NCI-H524 (cell line): ENCODE measurements at places on chromosomes 5 and 9.

DNA sequence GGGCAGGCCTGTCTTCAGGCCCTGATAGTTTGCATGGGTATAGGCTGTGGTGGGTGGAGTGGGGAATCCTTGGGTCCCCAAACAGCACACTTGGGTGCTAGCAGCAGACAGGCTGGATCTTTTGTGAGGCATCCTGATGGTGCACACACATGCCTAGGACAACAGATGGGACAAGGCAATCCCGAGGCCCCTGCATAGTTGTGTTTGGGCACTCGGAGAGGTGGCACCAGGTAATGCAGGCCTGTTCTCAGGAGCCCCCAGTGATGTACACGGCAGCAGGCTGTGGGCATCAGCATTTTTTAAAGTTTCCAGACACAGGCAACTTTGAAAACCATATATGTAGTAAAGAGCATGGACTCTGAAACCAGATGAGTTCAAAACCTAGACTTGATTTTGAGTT is 65.4 kb downstream of the EPB41L4A start:
- DNase-seq = no peak

GRCh38 chr5:103360475-103360874 is 101.9 kb downstream of the MACIR start:
- no peak for DNase-seq

GRCh38 chr9:82608487-82608886 is 454.5 kb downstream of the RASEF start:
- no peak for DNase-seq

DNA sequence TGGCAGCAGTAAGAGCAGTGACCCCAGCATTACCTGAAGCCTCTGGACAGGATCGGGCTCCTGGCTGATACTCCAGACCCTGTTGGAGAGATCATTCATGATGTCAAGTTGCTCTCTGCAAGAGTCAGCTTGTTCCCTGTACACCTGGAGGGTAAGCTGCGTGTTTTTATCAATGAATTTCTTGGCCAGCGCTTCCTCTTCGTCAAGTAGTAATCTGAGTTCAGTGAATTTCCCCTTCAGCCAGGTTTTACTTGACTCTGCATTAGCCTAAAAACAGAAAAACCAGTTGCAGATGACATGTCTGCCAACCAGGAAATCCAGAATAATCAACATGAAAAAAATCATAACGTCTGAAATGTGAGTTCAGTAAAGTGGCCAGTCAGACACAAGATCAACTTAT is 19.1 kb downstream of the TRIM14 start:
- no peak for DNase-seq

DNA sequence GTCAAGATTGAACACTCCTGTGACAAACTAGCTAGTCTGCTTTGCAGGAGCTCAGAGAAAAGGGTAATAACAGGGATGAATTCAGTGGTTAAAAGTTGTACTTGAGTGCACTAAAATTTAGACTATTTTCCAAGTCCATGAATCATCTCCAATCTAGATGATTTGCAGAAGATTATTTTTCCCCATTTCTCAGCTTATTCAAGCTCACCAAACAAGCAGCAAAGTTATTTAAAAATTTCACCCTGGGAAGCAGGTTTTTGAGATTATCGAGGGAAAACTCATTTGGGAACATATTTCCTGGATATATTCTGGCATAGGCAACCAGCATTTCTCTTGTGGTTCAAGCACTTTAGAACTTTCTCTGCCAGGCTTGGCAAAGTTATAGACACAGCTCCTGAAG is 311.4 kb downstream of the TLE1 start:
- DNase-seq = no peak

DNA sequence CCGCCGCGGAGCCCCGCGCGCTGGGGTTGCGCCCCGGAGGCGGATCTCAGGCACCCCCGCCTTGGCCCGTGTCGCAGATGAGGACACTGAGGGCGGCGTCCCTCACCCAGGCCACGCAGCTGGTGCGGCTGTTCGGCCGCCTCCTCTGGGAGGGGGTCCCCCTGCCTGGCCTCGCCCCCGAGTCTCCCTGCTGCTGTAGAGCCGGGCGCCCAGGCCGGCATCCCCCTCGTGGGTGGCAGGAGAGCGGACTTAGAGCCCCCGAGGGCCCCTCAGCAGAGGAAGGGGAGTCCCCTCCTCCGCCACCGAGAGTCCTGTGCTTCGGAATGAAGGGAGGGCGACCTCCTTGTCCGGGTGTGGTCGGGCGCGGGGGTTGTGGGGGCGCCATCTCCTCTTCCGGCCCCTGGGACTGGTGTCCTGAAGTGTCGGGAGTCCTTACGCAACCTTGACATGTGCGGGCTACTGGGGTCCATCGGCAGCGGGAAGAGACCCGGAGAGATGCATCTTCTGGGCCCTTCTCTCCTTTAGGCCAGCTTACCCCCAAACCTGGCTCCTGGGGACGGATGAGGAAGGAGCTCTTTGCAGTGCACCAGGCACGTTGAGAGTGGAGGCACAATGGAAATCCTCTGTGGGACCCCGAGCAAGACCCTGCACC is 11.7 kb upstream of the EXOSC2 start:
- DNase-seq = no peak

DNA sequence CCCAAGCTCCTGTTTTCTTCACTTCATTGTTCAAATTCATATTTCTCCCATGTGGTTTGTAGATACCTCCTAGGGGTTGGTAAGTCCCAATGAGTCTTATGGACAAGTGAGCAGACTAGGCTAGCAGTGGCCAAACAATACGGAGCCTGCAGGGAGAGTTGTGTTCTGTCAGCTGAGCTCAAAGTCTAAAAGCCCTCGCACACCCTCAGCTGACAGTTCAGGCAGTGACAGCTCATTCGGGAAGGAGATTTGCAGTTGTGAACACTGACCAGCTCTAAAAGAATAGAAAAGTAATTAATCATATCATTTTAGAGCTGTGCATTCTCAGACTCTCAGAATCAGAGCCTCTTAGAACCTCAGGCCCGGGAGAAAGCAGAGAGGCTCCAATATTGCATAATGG is 95.1 kb downstream of the SH3TC2 start:
- DNase-seq = no peak

GRCh38 chr9:116703634-116704033 is 16.5 kb downstream of the TRIM32 start:
- DNase-seq = peak; percentile 13

- DNase-seq = no peak
Measured at GRCh38 chr9:110918316-110919049, 119.8 kb downstream of the LPAR1 start.

DNA sequence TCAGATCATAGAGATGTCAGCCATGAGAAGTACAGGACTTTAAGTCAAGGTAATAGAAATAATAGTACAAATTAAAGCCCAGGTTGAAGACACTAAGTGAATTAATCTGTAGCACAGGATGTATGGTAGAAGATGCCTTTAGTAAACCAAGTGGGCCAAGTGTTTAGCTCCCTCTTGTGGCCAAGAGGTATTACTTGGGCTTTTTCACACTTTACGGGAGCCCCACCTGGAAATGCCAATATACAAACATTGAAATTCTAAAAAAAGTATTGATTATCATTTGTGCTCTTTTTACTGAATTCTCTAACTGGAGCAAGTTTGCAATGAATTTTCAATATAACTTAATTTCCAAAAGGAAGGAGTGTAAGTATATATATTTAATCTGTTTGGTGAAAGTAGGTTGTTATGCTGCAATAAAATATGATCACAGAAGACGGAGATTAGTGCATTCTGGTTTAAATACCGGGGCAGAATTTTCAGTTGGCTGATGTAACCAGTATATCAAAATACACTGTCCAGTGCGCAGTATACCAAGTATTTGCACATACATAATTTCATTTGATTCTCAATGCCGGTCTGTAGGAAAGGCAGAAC is 84.7 kb downstream of the PARP8 start:
- peak; percentile 79 for DNase-seq

- no peak for DNase-seq
Measured at GRCh38 chr5:173477345-173478040, 139.0 kb downstream of the BOD1 start.

DNA sequence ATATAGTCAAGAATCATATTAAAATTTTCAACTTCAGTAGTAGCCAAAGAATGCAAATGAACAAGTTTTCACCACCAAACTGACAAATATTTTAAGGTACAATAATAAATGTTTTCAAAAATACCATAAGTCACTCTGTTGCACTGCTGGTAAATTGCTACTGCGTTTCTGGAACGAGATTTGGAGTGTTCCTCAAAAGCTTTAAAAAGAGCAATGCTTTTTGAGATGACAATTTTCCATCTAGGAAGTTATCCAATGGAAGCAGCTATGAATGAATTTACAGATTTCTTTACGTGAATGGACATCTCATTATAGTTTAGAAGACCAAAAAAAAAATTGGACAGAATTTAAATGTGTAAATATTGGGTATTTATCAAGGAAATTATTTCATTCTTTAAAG is 173.2 kb upstream of the OR13F1 start:
- DNase-seq = no peak

DNA sequence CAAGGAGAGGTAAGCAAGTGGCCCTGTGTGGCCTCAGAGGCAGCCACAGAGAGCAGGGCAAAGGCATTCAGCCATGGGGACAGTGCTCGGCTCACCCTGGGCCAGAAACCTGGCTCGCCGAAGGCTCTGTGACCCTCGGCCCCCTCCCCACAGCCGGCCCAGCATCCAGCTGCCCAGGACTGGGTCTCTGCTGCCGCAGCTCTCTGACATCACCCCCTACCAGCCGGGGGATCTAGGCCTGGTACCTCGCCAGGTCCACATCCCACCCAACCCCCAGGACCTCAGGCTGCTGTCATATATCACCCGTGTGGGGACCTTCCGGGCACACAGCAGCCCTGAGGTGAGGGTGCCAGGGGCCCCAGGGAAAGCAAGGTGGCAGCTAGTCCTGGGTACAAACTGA is 2.6 kb downstream of the PTRH1 start:
- DNase-seq = no peak

DNA sequence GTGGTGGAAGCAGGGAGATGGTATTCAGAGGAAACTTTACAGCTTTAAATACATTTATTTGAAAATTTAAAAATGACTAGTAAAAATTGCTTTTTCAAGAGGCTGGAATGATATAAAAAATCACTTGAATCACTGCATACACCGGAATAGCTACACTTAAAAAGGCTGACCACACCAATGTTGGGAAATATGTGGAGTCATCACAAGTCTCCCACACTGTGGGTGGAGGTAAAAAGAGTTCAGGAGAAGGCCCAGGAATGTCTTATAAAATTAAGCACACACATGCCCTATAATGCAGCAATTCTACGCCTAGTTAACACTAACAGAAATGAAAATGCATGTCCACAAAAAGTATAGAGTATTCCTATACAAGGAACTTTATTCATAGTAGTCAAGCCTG is 198.1 kb downstream of the ROR2 start:
- DNase-seq = no peak

- DNase-seq = no peak
Measured at GRCh38 chr5:111511174-111511830, 1.0 kb downstream of the STARD4 start.

DNA sequence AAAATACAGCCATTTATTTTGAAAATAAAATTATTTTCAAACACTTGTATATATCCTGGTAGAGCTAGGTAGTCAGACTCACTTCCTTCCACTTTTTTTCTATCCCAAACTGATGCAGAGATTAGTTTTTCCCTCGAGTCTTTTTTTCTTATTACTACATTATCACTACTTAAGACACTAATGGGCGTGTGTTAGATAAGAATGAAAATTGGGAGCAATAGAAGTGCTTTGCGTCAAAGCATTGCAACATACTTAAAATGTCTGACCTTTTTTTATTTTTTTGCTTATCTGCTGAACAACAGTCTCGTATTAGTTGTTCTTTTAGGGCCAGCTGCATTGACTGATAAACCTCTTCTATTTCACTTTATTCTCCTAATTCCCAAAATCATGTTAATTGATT is 1278.7 kb downstream of the CDH12 start:
- DNase-seq = no peak

DNA sequence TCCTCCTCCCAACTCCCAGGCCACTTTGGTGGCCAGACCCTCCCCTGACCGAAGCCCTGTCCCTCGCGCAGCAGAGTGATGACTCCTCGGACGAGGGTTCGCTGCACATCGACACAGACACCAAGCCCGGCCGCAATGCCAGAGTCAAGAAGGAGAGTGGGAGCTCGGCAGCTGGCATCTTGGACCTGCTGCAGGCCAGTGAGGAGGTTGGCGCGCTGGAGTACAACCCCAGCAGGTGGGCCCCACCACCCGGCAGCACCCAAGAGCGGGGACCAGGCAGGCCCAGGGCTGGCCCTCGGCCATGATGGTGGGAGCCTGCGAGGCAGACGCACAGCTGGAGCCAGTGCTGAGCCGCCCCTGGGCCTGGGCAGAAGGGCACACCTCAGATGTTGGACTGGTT is 90.6 kb downstream of the PHF2 start:
- no peak for DNase-seq

DNA sequence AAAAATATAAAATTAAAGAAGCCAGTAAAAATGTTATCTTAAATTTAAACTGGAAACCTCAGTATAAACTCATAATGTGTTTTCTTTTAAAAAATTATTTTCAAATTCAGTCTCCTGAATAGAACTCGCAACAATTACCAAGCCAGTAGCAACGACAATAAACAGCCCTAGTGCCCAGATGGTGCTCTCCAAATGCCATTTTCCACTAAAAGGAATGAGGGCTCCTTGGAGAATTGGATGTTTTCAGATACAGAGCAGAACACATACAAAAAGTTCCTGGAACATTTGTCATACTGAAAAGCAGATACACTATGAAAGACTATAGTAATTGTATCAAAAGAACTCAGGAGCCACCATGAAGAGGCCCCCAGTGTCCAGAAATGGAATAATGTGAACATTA is 97.4 kb downstream of the TMC1 start:
- DNase-seq = no peak

GRCh38 chr5:122421374-122422079 is 109.5 kb downstream of the SNCAIP start:
- no peak for DNase-seq

DNA sequence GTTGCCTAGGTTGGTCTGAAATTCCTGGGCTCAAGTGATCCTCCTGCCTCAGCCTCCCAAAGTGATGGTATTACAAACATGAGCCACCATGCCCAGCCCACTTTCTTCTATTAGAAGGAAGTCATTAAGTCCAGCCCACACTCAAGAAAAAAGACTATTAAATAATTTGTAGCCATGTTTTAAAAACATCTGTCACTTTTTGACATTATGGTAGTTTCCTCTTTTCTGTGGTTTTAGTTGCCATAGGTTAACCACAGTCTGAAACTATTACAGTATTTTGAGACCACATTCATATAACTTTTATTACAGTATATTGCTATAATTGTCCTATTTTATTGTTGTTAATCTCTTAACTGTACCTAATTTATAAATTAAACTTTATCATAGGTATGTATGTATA is 31.9 kb upstream of the C5orf24 start:
- no peak for DNase-seq
